ENCODE measurements at places on chromosomes 2 and 18. TPM values are rescaled to one million over a fixed set of nuclear protein-coding genes. Genes with fewer than 3 reads are reported as not detected.

Gene MYL1
- total RNA-seq, result not detected

Gene CYP27C1
- not detected for total RNA-seq

Gene PLEKHH2
- total RNA-seq, result 17.2 TPM

Gene ZNF385B
- 2.8 TPM for total RNA-seq

Gene PEX13
- 79.5 TPM for total RNA-seq

Gene NMUR1
- total RNA-seq, result not detected

Gene TMEM87B
- total RNA-seq, result 35.8 TPM

- H3K4me1 ChIP-seq, result peaks cover 35% of the 10 kb centered on the region
- H3K4me3 ChIP-seq, result no peak overlapping the region
- no peak overlapping the region for H3K27ac ChIP-seq
- DNase-seq, result no peak
- H3K36me3 ChIP-seq, result no peaks in the 10 kb centered on the region
Measured at GRCh38 chr2:200378652-200379290, 72.3 kb downstream of the SPATS2L start.

GRCh38 chr2:46169467-46169866, 127.7 kb upstream of the EPAS1 start:
- no peaks in the 10 kb centered on the region for H3K36me3 ChIP-seq
- DNase-seq, result no peak
- no peaks in the 10 kb centered on the region for H3K4me1 ChIP-seq
- H3K4me3 ChIP-seq, result no peak overlapping the region
- no peaks in the 10 kb centered on the region for H3K27me3 ChIP-seq
- no peak overlapping the region for H3K27ac ChIP-seq

GRCh38 chr2:57804971-57805370, 241.6 kb upstream of the VRK2 start:
- H3K27ac ChIP-seq, result no peak overlapping the region
- no peak for DNase-seq
- H3K27me3 ChIP-seq, result no peaks in the 10 kb centered on the region
- H3K4me3 ChIP-seq, result no peak overlapping the region
- no peaks in the 10 kb centered on the region for H3K36me3 ChIP-seq

GRCh38 chr18:79910563-79911343, 40.7 kb downstream of the SLC66A2 start:
- H3K4me1 ChIP-seq, result no peaks in the 10 kb centered on the region
- H3K27me3 ChIP-seq, result no peaks in the 10 kb centered on the region
- DNase-seq, result no peak

- no peaks in the 10 kb centered on the region for H3K36me3 ChIP-seq
- H3K4me3 ChIP-seq, result no peak overlapping the region
- H3K27me3 ChIP-seq, result no peaks in the 10 kb centered on the region
Measured at GRCh38 chr2:58899692-58900091, 658.6 kb upstream of the FANCL start.

DNA sequence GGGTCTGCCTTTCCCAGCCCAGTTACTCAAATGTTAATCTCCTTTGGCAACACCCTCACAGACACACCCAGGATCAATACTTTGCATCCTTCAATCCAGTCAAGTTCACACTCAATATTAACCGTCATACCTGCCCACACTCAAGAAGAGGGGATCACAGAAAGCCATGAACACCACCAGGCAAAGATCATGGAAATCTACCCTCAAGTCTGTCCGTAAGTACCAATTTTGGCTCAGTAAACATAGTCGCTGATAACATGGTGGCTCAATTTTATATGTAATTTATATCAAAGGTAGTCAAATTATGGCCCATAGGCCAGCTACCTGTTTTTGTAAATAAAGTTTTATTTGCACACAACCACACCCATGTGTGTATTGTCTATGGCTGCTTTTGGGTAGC, 102.3 kb upstream of the MAP2 start:
- H3K27me3 ChIP-seq, result no peaks in the 10 kb centered on the region
- no peak for DNase-seq

GRCh38 chr2:238602223-238602960, 175.7 kb downstream of the ASB1 start:
- H3K36me3 ChIP-seq, result no peaks in the 10 kb centered on the region
- peaks cover 36% of the 10 kb centered on the region for H3K4me1 ChIP-seq
- no peaks in the 10 kb centered on the region for H3K27me3 ChIP-seq
- no peak overlapping the region for H3K4me3 ChIP-seq

DNA sequence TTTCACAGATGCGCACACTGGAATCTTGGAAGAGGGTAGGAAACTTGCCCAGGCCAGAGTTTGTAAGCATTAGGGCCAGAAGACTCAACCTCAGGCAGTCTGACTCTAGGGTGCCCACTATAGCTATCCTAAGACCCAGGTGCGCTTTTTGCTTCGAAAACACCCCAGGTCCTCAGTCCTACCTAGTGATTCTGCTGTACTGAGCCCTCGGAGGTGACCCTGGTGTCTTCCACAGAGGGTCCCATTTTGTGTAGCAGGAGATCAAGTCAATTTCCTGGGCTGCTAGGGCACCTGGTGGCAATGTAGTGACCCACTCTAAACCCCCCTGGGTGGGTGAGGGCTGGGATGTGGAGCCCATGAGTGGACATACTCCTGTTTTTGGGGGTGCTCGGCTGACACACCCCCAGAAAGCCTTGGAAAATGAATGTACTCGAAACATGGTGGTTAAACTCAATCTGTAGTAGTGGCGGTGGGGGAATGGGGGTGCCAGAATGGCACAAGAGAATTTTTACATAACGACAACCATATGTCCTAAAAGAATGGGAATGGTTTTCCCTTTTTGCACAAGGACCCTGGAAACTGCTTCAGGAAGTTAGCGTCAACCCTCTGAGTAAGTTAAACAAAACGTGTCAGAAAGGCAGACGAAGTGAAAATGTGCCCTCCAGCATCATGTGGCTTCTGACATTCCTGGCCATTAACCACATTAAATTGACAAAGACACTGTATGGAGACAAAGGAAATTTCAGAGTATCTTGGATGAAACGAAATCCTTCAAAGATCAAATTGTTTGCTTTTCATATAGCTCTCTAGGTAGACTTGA, 218.0 kb upstream of the COPS8 start:
- H3K4me1 ChIP-seq, result no peaks in the 10 kb centered on the region
- no peak overlapping the region for H3K4me3 ChIP-seq
- H3K36me3 ChIP-seq, result no peaks in the 10 kb centered on the region
- no peaks in the 10 kb centered on the region for H3K27me3 ChIP-seq

DNA sequence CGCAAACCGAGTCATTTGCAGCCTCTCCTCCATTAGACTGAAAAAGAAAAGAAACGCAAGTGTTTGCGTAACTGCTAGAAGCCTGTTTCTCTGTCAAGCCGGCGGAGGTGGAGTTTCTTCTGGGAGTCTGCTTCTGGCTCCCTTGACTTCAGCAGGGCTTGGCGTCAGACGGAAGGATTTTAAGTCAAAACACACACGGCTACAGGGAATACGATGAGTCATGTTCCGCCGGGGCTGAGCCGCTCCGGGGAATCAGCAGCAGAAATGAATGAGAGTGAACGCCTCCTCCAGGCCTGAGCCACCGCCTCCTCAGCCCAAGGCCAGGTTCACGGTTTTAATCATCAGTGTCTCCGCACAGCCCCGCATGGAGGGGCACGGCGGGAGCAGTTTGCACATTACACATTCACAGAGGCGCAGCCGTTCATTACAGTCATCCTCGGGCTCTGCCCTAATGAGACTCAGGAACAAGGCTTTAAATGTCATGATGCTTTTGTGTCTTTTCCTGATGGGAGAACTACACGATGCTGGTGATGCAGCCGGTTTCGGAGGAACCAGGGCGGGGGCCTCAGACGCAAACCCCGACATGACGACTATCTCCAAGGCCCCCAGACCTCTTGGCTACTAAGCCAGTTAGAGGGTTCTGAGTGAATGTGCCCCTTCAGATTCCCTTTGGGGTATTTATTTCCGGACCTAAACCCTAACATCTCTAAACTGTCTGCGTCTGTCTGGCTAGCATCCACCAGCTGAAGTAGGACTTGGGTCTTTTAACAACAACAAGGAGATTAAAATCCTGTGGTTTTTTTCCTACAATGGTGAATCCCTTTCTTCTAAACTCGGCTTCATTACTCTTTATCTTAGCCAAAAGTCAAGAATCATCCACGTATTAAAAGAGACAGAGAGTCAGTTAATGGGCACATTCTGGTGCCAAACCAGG, 11.1 kb upstream of the SCG2 start:
- H3K27ac ChIP-seq, result no peak overlapping the region
- H3K4me1 ChIP-seq, result no peaks in the 10 kb centered on the region
- DNase-seq, result peak; percentile 81

DNA sequence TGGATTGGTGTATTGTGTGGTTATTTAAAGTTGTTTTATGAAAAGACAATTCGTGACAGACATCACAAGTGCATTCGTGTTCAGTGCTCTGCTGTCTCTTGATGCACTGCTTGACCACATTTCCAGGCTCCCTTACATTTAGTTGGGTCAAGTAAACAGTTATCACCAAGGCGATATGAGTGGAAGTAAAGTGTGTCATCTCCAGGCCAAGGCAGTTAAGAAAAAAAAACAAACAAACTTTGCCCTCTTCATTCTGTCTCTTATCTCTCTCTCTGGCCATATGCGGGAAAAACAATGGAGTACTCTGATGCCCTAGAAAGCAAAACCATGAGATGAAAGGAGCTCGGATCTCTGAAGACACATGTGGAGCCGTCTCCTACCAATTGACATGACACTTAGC, 131.1 kb downstream of the DSEL start:
- H3K27me3 ChIP-seq, result no peaks in the 10 kb centered on the region
- H3K4me1 ChIP-seq, result no peaks in the 10 kb centered on the region
- no peak overlapping the region for H3K4me3 ChIP-seq
- DNase-seq, result no peak
- no peak overlapping the region for H3K27ac ChIP-seq
- no peaks in the 10 kb centered on the region for H3K36me3 ChIP-seq

- H3K27ac ChIP-seq, result no peak overlapping the region
- H3K27me3 ChIP-seq, result no peaks in the 10 kb centered on the region
- DNase-seq, result peak; percentile 75
- no peak overlapping the region for H3K4me3 ChIP-seq
Measured at GRCh38 chr2:238999291-238999741, 151.4 kb downstream of the TWIST2 start.

DNA sequence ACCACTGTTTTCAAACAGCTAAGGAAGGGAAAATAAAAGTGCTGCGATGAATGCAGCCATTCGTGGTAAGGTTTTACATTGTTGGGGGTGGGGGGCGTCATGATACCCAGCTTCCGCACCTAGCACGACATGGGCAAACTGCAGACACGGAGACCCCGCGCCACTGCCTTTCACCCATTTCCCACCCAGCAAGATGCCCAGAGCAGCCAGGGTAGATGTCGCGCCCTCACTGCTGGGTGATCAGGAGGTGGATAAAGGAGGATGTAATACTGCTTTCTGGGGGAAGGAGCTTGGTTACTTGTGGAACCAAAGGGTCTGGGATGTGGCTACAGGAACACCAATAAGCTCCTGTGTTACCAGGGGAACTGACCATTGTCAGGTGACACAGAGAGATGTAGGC, 138.4 kb downstream of the ZNF516 start:
- no peaks in the 10 kb centered on the region for H3K27me3 ChIP-seq
- H3K4me3 ChIP-seq, result no peak overlapping the region
- H3K36me3 ChIP-seq, result peaks cover 11% of the 10 kb centered on the region
- no peak for DNase-seq
- H3K27ac ChIP-seq, result no peak overlapping the region

- no peak overlapping the region for H3K27ac ChIP-seq
- H3K4me3 ChIP-seq, result no peak overlapping the region
- no peaks in the 10 kb centered on the region for H3K27me3 ChIP-seq
- no peaks in the 10 kb centered on the region for H3K4me1 ChIP-seq
Measured at GRCh38 chr2:45330108-45330507, 281.0 kb downstream of the SRBD1 start.

GRCh38 chr18:22641958-22642357, 224.2 kb upstream of the CTAGE1 start:
- H3K36me3 ChIP-seq, result no peaks in the 10 kb centered on the region

DNA sequence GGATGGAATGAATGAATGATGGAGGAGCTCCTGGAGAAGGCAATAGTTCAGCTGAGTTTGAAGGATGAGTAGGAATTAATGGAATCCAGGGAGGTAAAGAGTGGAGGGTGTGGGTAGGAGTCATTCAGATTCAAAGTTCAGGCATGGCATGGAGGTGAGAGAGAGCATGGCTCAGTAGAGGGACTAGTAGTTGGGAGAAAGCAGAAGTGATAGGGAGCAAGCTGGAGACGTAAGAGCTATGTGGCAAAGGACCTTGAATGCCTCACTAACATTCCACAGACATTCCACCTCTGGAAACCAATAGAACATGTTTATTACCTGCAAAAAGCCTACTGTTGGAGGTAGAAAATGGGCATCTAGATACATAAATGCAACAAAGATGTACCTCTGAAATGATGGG, 170.1 kb downstream of the HAUS1 start:
- H3K27me3 ChIP-seq, result no peaks in the 10 kb centered on the region
- no peak for DNase-seq
- no peaks in the 10 kb centered on the region for H3K4me1 ChIP-seq
- no peak overlapping the region for H3K27ac ChIP-seq

DNA sequence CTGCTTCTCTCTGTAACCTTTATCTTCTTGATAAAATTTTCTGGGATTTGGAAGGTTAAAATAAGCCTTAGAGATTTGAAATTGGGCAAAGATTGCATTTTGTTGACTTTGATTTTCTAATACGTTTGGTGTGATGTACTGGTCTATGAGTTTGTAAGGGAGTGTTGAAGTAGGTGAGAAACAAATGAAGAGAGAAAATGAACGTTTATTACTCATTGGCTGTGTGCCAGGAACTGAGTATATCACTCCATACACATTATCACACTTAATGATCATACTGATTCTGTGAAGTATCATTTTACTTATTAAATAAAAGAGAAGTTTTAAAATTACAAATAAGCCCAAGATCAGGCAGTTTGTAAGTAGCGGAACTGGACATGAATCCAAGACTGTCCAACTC, 795.1 kb upstream of the ZEB2 start:
- no peaks in the 10 kb centered on the region for H3K36me3 ChIP-seq
- H3K27ac ChIP-seq, result no peak overlapping the region
- H3K4me1 ChIP-seq, result no peaks in the 10 kb centered on the region
- H3K27me3 ChIP-seq, result no peaks in the 10 kb centered on the region
- no peak overlapping the region for H3K4me3 ChIP-seq
